Fibroblast of the aortic adventitia (primary cell): ENCODE measurements at places on chromosomes 16 and 17. TPM values are rescaled to one million over a fixed set of nuclear protein-coding genes. Genes with fewer than 3 reads are reported as not detected.

- no peak for DNase-seq
Measured at GRCh38 chr16:89290887-89291286, 73.4 kb downstream of the ZNF778 start.

DNA sequence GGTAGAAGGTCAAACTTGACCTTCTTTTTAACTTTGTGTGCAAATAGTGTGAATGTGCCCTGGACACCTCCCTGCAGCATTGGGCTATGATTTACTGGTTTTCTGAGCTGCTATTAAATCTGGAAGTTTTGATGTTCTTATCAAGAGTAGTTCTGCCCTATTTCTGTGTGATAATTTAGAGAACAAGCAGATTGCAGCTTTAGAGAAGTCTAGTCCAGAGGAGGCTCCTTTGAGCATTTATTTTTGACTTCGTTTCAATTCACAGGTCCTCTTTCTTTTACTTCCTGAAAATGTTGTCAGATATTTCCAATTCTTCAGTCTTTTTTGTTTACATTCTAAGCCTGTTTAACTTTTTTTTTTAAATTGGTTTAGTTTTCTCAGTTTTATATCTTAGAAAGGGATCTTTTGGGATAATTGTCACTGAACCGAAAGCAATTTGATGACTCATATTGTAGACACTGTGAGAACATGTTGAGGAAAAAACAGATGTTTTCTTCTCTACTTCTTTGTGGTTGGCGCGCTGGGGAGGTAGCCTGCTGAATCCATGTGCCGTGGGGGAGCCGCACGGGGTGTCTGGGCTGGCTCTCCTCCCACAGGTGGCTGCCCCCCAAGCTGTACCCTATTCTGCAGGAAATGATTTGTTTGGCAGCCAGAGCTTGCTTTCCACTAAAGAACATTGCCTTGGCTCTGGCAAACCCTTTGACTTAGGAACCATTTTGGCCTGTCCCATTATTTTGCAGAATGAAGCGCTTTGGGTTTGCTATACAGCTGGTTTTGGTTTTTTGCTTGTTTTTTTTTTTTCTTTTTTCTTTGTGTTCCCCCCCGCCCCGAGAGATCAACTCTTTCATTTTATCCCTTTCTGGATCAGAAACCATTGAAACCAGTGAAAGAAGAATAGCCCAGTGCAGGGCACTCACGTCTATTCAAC, 53.4 kb downstream of the MFSD11 start:
- peak; percentile 46 for DNase-seq

GRCh38 chr16:19830902-19831560, 53.6 kb downstream of the GPRC5B start:
- DNase-seq, result no peak

GRCh38 chr17:48163809-48164208, 56.2 kb downstream of the SNX11 start:
- no peak for DNase-seq

GRCh38 chr17:39036009-39036408, 68.8 kb upstream of the FBXO47 start:
- DNase-seq, result no peak

DNA sequence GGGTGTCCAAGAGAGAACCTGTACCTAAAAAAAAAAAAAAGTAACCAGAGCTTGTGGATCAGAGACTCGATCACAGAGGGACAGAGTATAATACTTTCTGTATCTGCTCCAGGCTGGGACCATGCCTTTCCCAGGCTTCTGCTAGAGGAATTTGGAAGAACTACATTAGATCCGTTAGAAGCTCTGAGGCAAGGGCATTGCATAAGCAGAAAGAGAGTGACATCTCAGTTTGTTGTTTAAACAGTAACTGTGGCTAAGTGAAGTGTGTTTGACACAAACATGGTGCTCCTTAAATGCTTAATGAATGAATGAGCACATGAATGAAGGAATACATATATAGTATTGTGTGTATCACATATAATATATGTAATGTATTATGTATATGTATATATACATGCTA, 131.2 kb downstream of the HS3ST3B1 start:
- no peak for DNase-seq

DNA sequence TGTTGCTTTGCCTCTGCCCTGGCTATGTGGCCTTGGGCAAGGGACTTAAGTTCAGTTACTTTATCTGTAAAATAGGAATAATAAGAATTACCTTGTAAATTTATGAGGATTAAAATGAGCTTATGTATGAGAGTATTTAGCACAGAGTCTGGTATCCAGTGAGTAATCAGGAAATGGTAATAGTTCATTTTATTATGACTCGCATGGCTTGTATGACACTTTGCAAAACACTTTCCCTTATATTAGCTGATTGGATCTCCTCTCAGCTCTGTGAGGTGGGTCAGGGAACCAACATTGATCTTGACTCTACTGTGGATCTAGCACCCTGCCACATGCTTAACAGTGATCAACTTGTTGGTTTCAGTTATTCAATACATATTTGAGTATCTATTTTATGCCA, 8.3 kb upstream of the CDH3 start:
- DNase-seq, result no peak

GRCh38 chr17:79145548-79145947, 70.9 kb downstream of the ENGASE start:
- DNase-seq, result no peak

DNA sequence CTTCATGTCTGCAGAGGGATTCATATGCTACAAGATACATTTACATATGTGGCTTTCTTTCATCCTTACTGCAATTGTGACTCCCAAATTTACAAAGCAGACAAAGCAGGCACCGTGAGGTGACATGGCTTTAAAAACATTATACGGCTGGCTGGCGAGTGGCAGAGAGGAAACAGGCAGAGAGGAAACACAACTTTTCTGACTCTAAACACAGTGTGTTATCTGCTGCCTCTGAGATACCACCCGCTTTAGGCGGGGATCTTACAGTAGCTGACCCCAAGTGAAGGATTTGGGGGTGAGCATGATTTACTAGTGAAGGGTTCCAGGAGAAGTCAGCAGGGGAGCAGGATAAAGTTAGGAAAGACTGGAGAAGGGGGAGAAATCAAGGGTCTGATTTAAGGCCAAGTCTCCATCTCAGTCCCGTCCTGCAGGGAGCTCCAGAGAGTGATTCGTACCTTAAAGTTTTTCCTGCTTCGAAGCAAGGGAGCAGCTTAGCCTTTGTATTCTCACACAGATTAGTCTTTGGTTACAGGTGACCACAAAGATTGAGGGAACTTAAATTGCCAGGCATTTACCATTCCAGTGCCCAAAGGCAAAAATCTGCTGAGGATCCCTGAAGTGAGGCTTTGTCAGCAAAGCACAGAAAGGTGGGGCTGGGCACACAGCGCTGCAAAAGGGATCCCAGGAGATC, 355.0 kb downstream of the GRIN2A start:
- DNase-seq, result no peak

GRCh38 chr17:65085397-65085796, 28.9 kb upstream of the GNA13 start:
- no peak for DNase-seq

- peak; percentile 79 for DNase-seq
Measured at GRCh38 chr17:78970834-78971755, 8.6 kb downstream of the LGALS3BP start.

- DNase-seq, result no peak
Measured at GRCh38 chr17:59376506-59376905, 45.1 kb downstream of the YPEL2 start.

DNA sequence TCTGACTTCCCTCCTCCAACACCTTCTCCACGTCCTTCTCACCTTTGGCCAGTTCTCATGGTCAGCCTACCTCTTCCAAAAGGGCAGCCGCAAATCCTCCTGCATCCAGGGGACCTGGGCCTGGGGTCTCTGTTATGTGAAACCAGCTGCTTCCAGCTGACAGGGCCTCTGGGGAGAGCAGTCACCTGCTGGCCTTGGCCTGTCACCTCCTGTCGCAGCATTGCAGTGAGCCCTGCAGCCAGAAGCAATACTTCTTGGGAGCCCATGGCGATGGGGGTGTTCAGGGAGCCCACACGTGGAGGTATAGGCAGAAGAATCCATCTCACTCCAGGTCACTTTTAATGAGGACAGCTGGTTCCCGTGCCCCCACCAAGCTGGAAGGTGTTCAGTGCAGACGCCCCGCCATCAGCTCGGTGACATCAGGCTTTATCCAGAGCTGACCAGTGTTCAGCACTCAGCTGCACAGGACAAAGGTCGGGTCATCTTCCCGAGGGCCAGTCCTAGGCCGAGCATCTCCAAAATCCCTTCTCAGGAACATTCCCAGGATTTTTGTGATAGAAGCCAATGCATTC, 1.7 kb upstream of the SLC47A2 start:
- DNase-seq, result no peak

- DNase-seq, result no peak
Measured at GRCh38 chr17:1686086-1686485, 1.4 kb upstream of the PRPF8 start.

DNA sequence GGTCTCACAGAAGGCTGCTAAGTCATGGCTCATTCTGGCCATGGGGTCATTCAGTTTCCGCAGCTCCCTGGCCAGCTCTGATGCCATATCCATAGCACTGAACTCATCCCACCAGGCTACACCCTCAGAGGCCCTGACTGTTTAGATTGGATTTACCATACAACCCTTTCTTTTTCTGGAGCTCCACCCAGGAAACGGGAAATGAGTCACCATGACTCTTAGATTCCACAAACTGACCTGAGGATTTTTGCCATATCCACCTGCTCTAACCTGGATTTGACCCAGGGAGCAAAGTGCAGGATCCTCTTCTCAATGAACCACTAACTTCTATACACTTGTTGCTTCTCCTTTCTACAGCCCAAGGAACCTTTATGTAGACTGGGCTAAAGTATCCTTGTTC, 20.3 kb upstream of the CALB2 start:
- no peak for DNase-seq

GRCh38 chr17:13575922-13576419, 25.8 kb downstream of the HS3ST3A1 start:
- DNase-seq, result peak; percentile 40

DNA sequence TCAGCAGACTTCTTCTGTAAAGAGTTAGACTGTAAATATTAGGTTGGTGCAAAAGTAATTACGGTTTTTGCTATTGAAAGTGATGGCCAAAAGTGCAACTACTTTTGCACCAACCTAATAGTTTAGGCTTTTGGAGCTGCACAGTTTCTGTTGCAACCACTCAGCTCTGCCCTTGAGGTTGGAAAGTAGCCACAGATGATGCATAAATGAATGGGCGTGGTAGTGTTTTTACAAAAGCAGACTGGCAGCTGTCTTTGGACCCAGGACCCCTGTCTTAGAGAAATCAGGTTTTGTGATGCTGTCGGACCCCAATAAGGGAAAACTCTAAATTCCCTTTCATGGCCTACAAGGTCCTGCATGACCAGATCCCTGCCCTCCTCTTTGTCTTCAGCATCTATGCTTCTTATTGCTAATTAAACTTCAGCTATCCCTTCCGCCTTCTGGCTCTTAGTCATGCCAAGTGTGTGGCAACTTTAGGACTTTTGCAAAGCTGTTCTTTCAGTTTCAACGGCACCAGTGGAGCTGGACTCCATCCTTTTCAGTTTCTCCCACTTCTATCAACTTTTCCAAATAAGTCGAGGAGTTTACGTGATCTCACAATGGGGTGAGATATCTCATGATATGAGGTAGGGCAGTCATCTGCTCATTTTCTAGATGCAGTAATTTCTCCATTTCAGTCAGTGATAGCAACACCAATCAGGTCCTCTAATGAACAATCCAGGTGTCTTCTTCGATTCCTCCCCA, 232.3 kb downstream of the XYLT1 start:
- DNase-seq, result no peak

DNA sequence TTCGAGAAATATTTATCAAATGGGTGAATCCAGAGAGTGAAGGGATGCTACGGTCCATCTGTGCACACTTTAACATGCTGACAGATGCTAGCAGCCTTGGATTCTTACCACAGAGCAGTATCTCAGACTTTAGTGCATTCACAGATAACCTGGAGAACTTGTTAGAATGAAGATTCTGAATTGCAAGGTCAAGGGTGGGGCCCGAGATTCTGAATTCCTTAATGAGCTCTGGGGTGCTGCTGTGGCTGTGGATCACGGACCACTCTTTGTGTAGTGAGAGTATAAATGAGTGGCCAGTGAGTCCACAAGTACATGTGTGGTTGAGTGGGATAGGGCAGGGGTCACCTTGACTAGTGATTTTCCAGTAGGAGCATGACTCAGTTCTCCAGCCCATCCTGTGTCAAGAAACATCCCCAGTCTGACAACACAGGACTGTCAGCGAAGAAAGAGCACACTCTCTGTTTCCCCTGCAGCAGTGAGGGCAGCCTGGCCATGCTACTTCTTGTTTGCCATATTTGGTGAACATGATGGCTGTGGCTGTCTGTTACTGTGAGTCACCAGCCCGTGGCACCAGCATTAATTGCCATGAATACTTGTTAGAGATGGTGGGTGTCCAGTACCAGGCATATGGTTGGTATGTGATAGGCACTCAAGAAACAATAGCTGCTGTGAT, 13.0 kb upstream of the SALL1 start:
- DNase-seq, result no peak

GRCh38 chr16:11308493-11309283, 27.6 kb upstream of the PRM1 start:
- no peak for DNase-seq

GRCh38 chr17:55216888-55217287, 47.9 kb upstream of the HLF start:
- DNase-seq, result no peak

The APRT gene
- 54.0 and 73.8 TPM in 2 replicates for total RNA-seq

The TMEM106A gene
- 4.3 and 7.2 TPM in 2 replicates for total RNA-seq

The HP gene
- total RNA-seq, result 0.27 TPM in 1 of 2 replicates, not detected in the other

The KCNJ2 gene
- 1.4 and 12.7 TPM in 2 replicates for total RNA-seq

The SAMD14 gene
- 1.6 and 5.1 TPM in 2 replicates for total RNA-seq

The CCDC200 gene
- total RNA-seq, result not detected in 2 replicates

The CDH16 gene
- not detected in 2 replicates for total RNA-seq

The PPP1R27 gene
- total RNA-seq, result not detected in 2 replicates

The RAD51D gene
- 4.7 and 14.8 TPM in 2 replicates for total RNA-seq

The GRIN2C gene
- total RNA-seq, result under 0.01 TPM in 1 of 2 replicates, not detected in the other

The OR3A3 gene
- total RNA-seq, result not detected in 2 replicates

The CES4A gene
- total RNA-seq, result 2.2 and 4.7 TPM in 2 replicates

The SYT17 gene
- under 0.01 TPM in 1 of 2 replicates, not detected in the other for total RNA-seq

The ST6GALNAC1 gene
- total RNA-seq, result not detected in 2 replicates

The NARF gene
- total RNA-seq, result 27.9 and 35.0 TPM in 2 replicates

The GNAO1 gene
- total RNA-seq, result 0.09 TPM in 1 of 2 replicates, not detected in the other

The ANKRD40CL gene
- total RNA-seq, result not detected in 2 replicates

The PRSS53 gene
- total RNA-seq, result 1.6 and 2.8 TPM in 2 replicates

The RAB37 gene
- total RNA-seq, result 0.09 TPM in 1 of 2 replicates, not detected in the other
